ENCODE measurements at places on chromosomes 12 and 14.

GRCh38 chr12:107254258-107254856 lies 161.0 kb upstream of the CRY1 start:
- no peak for DNase-seq

DNA sequence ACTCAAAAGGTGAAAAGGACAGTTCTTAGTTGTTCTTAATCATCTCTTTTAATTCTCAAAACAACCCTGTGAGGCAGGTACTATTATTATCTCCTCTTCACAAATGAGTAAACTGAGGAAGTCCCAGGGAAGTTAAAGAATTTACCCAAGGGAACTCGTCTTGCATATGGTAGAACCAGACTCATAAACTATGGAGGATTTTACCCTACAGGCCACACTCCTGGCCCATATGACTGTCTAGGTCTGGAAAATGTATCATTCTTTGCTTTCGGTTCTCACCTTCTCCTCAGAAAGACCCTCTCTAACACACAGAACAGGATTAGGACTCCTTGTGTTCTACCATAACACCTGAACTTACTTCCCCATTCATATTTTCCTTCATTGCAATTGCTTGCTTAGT lies 18.9 kb downstream of the SOX5 start:
- DNase-seq: no peak

- no peak for DNase-seq
Measured at GRCh38 chr12:68319988-68320623, 12.1 kb downstream of the MDM1 start.

- no peak for DNase-seq
Measured at GRCh38 chr12:224330-224729, 10.4 kb upstream of the SLC6A12 start.

- DNase-seq: no peak
Measured at GRCh38 chr14:78595797-78596196, 425.6 kb downstream of the NRXN3 start.
